ENCODE measurements at places on chromosomes 1 and 21.

DNA sequence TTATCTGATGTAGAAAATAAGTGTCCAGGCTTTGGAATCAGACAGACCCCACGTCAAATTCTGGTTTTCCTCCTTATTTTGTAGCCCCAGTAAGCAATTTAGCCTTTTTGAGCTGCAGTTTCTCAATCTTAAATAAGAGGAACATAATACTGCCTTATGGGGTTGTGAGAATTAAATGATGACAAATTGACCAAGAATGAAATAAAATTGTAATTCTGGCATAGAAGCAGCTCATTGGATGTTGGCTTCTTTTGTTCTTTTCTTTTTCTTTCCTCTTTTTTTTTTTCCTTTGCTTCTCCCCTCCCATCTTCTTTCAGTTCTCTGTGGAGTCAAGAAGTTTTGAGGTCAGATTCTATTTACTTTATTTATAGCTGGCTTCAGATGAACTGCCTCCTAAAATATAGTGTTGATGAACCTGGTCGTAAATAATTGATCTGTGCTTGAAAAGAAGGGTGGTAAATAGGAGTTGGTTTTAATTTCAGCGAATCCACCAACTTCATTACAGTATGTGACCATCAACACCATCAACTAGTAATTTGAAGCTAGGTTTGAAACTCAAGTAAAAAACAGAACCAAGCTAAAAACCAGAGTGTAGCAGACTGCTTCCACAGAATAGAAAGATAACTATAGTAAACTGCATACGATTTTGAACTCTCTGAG, 81.1 kb downstream of the CACHD1 start:
- DNase-seq: no peak

GRCh38 chr1:8077120-8077573, 51.0 kb upstream of the ERRFI1 start:
- DNase-seq: peak; percentile 86

DNA sequence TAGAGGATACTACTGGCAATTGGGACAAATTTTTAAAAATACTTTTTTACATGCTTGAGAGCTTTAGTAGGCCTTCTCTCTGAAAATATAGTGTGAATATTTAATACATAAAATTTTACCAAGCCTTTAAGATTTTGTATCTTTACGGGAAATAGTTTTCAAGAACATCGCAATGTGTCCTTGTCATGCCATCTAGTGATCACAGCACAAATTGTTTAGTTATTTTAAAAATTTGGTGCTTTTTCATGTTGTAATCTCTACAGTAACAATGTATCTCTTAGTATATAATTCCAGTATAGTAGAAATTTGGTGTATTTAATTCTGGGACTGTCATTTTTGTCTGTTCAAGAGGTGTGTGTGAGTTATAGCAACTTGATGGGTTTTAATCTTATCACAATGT, 6.7 kb downstream of the CDC7 start:
- no peak for DNase-seq

GRCh38 chr1:60762176-60762575, 320.2 kb upstream of the NFIA start:
- peak; percentile 15 for DNase-seq

GRCh38 chr1:213419401-213420030, 368.5 kb downstream of the RPS6KC1 start:
- no peak for DNase-seq

DNA sequence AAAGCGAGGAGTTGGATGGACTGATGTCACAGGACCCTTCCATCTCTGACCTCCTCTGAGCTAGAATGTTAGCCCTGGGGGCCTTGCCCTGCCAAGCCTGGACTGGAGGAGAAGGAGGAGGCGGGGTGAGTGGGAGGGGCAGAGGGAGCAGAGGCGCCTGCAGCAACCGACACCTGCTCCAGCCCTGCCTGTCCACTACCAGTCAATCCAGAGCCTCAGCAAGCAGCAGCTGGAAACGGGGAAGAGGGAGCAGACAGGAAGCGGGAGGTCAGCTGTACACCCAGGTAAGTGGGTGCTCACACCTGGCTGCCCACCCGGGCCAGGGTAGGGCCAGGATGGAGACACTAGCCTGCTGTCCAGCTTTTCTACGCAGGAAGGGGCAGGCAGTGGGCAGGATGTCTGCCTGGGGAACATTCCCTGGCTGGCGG, at the start of gene IGFN1:
IGFN1 (plus strand) TSS at position 201 of the 428 bp plus-strand sequence. CDS start 2,470 bp downstream, outside the sequence.
- no peak for DNase-seq

GRCh38 chr1:117312453-117313138, 54.7 kb upstream of the MAN1A2 start:
- no peak for DNase-seq

DNA sequence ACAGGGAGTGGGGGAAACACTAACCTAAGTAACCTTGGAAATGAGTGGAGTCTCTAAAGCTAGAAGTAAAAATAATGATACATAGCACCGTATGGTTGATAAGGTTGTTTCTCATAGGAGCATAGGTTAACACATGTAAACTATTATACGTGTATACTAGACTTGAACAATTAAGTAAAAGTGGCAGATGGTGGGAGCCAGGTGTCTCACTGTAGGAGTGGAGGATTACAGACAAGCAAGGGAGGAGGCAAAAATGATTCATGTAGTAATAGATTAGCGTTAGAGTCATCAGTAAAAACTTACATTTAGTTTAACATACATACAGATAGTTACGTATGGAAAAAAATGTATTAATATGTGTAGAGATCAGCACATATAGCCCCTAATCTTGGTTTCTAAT, 138.4 kb upstream of the DSCAM start:
- DNase-seq: no peak

DNA sequence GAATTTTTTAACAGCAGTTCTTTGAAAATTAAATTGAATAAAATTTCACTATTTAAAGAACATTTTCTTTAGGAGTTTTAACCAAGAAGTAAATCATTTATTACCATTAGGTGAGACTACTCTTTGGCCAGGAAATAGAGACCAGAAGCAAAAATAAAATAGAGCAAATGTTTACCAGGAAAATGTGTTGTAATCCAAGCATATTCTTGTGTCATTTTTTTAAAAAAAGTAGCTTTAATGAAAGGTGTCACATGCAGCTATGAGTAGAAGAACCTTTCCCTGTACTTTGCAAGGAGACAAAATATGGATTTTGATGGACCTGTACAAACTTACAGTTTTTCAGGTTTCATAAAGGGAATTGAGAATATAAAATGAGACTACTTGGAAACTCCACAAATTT, 140.8 kb downstream of the NFIA start:
- DNase-seq: no peak

GRCh38 chr1:93605812-93606512, 75.7 kb downstream of the BCAR3 start:
- no peak for DNase-seq

- no peak for DNase-seq
These were observed 588.1 kb downstream of the KIF26B start for GRCh38 chr1:245742896-245743295.

All from pulmonary artery endothelial cell (primary cell).